ENCODE measurements at places on chromosomes 12 and 14.

DNA sequence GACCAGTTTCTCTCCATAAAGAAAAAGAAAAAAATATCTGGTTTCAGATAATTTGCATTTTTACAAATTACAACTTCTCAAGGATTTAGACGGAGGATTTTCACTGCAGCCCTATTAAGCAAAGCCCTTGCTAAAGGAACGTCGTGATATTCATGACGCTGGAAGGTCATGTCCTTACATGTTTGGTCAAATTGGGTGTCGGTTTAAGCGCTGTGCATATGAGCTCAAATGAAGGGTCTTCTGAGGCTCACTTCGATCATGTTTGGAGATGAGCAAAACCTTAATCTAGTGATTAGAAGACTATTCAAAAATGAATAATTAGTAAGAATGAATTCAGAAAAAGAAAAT lies 67.3 kb upstream of the USP15 start:
- no peak for DNase-seq

DNA sequence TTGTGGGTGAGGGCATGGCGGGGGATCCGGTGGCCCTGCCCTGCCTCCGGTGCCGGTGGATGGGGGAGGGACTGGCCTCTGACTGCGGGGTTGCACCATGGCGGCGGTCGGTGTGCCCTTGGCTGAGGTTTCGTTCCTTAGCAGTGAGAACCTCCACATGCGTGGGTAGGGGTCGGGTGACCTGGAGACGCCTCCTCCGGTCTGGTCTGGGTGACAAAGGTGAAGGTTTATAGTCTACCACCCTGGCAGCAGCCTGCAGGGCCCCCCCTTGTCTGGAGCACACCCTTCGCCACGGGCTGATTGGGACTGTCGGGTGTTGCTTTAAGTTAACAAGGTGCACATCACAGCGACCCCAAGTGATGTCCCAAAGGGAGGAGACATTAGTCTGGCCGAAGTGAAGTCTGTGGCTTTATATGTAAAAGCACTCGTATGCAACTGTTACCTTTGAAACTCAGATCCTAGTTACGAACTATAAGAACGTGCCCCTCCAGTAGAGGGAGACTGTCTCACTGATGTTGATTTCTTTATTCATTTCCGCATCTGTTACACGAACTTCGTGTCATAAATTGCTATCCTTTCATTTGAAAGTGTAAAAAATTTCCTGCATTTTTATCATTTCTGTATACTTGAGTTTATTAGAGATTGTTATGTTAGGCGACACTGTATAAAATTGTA lies 74.4 kb downstream of the WDR20 start:
- no peak for DNase-seq

DNA sequence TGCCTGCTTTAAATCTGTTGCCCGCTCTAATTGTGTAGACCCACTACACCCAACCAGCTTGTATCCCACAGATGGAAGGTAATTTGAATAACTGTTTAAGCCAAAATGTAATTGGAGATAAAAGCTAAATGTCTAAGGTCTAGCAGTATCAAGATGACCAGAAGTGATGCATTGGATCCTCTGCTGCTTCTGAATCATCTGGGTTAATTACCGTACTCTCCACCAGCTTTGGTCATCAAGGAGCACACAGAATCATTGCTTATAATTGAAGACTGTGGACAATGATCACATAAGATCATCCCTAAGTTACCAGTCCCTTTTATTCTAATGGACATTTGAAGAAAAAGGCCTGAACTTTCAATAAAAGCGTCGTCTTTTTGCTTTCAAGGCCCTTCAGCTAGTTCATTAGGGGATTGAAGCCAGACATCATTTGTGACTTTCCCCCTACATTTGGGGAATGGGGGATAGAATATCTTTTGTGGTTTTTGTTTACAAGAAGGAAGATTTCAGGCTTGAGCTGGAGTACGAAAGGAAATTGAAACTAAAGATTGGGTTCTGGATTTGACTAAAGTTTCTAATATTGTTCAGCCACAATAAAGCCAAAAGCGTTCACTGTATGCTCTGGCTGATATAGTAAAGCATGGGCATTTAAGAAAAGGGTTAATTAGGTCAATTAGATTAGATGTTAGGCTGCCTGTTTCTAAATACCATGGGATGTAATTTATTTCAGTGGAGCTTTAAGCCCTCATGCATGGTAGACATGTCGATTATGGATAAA lies 123.2 kb downstream of the CHST11 start:
- DNase-seq, result no peak

DNA sequence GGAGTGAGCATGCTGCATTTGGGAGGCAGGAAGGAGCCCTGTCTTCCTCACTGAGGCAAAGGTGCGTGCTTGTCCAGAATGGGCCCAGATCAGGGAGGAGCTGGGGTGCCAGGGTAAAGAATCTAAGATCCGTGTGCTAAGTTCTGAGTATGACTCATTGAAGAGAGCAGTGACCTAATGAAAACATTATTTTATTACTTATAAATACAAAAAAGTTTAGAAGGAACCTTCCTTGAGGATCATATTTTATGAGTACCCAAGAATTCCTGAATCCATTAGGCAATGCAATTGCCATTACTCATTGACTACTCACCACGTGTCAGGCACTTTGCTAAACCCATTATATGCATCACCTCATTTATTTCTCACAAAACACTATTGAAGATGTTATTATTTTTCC lies 264.7 kb downstream of the EGLN3 start:
- no peak for DNase-seq

DNA sequence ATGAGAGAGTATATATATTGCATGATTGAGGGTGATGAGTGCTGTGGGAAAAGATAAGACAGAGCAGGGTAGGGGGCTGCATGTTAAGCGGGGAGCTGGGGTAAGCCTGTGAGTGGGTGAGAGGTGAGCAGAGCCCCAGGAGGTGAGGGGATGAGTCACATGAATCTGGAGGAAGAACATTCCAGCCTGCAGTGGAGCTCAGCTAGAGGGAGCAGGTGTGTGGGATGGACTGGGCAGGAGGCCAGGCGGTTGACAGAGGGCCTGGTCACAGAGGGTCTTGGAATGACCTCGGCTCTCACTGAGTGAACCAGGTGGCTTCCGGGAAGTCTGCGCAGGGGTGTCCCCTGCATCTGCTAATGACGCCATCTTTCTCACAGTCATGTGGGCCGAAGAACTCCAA lies 44.4 kb downstream of the GIT2 start:
- no peak for DNase-seq

Measured in progenitor cell of endocrine pancreas (in vitro differentiated cells).